ENCODE measurements at places on chromosomes 12 and 14.

DNA sequence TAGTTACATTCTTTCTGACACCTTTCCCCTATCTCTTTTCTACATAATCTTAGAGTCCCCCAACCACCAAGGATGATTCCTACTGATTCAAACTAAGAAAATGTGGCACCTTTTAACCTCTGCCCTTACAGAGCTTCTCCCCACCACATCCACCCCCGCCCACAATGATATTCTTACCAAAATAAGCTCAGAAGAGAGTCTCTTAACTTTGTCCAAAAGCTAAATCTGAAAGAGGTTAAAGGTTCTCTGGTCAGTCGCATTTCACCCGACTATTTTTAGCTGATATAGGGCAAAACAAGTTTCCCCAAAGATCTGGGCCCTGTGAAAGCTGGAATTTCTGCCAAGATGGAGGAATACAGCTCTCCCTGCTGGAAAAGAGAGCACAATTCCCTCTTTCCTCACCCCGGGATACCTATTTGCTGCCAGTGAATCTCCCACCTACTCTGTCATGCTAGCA lies 128.6 kb downstream of the ZFP36L1 start:
- no peak for DNase-seq

DNA sequence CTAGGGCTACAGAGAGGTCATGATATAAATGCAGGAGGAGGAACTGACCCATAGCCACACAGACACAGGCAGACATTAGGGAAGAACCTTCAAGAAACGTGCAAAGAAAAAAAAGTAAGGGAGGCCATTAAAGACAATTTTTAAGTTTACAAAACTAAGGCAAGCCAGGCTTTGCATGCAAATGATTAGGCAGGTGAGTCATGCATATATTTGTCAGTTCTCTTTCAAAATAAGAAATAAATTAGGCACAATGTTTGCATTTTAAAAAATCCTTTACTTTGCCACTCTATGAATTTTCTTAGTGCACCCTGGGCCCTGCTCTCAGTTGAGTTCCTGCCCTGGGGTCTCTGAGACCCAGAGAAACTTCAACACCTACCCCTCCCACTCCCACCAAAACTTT lies 75.0 kb downstream of the PRMT8 start:
- DNase-seq: no peak

DNA sequence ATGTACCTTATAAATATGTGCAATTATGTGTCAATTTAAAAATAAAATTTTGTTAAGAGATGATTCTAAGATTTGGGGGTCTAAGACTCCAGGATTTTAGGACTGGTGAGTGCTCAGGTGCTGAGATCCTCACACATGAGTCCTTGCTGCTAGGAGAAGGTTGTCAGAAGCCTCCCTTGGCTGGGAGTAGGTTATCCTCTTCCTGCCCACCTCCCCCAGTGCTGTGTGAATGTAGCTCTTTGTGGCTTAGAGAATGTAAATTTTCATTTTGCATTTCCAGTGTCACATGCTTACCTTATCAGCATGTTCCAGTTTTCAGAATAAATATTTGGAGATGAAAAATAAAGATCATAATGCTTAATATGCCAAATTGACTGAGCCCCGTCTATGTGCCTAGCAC lies 114.2 kb upstream of the MDM1 start:
- DNase-seq: no peak

DNA sequence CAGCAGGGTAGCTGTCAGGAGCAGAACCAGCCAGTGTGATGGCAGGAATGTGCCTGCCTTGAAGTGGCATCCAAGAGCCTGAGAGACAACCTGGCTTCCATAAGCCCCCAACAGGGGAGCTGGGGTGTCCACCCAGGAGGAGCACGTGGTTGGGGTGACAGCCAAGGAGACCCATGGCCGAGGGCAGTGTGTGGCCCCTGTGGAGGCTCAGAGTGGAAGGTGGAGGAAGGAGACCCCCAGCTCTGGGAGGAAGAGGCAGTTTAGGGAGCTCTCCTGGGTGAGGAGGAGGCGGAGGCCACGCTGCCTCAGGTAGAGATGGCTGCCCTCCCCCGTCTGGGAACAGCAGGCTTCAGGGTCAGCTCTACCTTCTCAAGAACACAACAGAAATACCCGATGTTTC lies 147.0 kb downstream of the CALM1 start:
- DNase-seq: no peak

- peak; percentile 48 for DNase-seq
Measured at GRCh38 chr14:98931911-98932310, 340.1 kb downstream of the BCL11B start.

DNA sequence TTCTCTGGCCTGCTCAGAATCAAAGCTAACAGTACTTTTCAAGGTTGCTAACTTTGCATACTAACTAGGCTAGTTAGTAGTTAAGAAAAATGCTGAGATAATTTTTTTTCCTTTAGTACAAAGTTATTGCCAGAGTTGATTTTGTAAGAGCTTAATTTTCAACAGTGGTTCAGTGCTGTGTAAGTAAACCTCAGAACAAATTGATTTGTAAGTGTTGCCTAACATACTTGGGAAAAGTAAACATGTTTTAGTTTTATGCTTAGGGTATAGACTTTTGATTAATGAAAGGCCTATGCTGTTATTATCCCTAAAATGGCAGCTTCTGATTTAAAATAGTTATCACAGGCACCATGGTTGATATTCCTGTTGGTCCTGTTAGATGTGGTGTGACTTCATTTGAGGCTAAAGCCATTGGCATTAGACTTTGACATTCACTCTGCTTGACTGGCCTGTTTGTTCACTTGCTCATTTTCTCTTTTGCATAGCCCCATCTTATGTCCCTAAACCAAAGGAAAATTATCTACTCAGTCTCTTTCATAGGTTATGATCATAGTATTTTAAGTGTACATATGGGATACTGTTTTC lies 5.2 kb downstream of the CMAS start:
- no peak for DNase-seq

DNA sequence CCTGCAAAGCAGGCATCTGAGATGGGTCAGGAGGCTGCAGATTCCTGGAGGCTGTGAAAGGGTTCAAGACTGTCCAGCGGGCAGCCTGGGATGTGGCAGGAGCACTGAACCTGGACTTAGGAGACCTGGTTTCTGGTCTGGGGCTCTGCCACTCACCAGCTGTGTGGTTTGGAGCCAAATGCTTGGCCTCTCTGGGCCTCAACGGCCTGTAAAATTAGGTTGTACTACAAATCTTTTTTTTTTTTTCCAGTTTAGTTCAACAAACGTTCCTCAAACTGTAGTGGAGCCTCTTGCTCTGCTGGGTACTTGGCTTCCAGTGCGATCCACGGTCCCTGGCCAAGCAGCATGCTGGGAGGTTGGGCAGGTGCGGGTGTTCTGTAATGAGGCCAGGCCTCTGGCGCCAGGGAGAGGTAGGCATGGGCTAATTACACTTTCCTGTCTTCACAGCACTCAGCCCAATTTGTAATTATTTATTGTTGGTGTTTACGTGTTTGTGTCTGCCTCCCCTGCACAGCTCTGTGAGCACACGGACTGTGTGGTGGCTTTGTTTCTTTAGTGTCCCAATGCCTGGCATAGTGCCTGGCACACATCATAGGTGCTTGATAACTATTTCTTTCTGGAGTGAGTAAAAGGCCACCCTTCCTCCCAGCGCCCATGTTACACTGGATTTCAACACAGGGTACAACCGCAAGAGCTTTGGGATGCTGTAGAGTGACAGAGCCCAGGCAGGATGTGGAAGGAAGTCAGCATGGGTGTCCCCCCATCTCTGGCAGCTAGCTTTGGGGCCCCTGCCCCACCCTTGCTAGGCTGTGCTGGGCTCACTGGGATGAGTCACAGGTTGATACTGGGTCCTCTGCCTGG lies 5.8 kb upstream of the KRT80 start:
- no peak for DNase-seq

GRCh38 chr12:8493084-8493483 lies 20.2 kb upstream of the CLEC4D start:
- DNase-seq: no peak

DNA sequence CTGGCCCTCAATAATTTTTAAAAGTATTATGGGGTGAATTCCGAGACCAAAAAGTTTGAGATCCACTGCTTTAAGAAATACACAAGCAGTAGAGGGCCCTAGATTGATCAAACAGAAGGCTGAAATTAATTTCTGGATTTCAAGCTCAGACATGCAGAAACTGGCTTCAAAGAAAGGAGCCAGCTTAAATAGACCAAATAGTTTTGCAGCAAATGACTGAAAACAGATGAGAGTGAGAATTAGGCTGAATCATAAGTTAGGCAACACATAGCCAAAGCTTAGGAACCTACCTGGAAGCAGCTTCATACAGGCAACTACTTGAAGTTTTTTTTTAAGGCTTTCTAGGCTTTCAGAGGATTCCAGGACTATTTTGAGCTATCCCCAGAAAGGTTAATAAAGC lies 12.4 kb downstream of the ATF7 start:
- DNase-seq: no peak

GRCh38 chr14:104527857-104528459 lies 51.6 kb upstream of the C14orf180 start:
- no peak for DNase-seq

GRCh38 chr14:79554816-79555215 lies 656.5 kb downstream of the DIO2 start:
- no peak for DNase-seq

DNA sequence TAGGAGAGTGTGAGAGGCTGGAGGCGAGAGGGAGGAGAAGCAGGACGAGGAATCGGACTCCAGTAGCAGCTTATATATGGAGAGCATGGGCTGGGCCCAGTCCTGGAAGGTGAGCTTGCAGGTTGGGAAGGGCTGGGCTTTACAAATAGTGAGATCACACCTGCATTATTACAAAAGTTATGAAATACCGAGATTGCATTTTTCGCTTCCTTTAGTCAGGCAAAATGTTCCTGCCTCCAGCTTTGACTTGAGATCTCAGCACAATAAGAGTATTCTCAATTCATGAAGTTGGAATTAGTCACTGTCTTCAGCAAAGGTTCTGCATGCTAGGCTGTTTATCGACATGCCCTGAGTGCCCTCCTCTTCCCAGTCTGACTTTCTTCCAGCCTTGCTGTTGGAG lies at the start of gene KRT6B:
Gene KRT6B, minus strand, starts transcription at position 46 of the 400 bp plus-strand sequence. CDS start 68 bp downstream, outside the sequence.
- no peak for DNase-seq

DNA sequence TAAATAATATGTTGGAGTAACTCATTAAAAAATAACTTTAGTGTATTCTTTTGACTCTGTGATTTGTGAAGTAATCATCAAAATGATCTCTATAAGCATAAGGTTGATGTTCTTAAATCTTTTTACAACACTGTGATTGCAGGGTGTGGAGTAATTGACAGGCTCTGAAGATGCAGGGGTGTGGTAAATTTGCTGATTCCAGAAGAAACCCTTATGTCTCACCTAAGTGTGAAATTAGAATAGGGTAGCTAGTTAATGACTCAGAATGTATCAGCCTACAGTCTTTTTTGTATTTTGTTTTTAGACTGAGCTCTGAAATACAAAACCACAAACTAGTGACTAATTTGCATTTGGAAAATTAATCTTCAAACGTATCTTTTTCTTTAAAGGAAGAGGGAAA lies 5.9 kb downstream of the PRPF39 start:
- no peak for DNase-seq

Data from transverse colon (tissue), 4 donors.